ENCODE measurements at places on chromosomes 2 and 18.

DNA sequence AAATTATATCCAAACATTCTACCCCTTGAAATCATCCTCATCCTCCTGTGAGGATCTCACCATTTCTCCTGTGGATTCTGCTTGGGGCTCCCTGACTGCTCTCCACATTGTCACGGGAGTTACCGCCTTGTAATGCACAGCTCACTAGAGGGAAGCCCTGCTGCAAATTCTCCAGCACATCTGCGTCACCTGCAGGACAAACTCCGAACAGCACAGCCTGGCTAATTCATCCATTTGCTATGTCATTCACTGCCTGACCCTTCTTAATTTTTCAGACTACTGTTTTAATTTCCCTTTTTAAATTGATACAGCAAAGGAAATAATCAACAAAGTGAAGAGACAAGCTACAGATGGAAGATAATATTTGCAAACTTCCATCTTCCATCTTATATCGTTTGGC, 627.4 kb downstream of the FBXO15 start:
- no peak for DNase-seq

- no peak for DNase-seq
These were observed 49.9 kb downstream of the MTCL1 start for GRCh38 chr18:8754995-8755960.

GRCh38 chr2:46003903-46004473, 293.2 kb upstream of the EPAS1 start:
- no peak for DNase-seq

GRCh38 chr2:237058423-237058822, 27.3 kb upstream of the COPS8 start:
- DNase-seq: no peak

DNA sequence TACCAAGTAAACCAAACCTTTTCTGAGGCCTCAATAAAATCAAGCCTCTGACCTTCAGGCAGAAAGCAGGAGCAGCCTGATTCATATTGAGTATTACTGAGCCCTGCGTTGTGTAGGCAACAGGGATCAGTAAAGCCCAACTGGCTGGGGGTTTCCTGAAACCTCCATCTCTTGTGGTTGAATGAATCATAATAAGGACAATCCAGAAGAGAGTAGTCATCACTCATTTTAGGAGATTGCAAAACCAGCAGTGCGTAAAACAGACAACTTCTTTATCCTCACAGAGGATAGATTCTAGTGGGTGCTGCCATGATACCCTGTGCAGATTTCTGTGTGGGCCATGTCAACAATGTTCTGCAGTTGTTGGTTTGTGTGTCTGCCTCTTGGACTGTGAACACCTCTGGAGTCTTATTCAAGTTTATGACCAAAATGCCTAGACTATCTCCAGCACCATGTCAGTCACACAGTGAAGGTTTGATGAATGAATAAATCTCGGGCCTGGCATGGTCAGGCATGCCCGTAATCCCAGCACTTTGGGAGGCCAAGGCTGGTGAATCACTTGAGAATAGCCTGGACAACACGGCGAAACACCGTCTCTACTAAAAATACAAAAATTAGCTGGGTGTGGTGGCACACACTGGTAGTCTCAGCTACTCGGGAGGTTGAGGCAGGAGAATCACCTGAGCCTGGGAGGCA, 51.8 kb upstream of the RAB27B start:
- peak; percentile 84 for DNase-seq

- no peak for DNase-seq
These were observed 27.0 kb downstream of the IMPA2 start for GRCh38 chr18:12008181-12008767.

DNA sequence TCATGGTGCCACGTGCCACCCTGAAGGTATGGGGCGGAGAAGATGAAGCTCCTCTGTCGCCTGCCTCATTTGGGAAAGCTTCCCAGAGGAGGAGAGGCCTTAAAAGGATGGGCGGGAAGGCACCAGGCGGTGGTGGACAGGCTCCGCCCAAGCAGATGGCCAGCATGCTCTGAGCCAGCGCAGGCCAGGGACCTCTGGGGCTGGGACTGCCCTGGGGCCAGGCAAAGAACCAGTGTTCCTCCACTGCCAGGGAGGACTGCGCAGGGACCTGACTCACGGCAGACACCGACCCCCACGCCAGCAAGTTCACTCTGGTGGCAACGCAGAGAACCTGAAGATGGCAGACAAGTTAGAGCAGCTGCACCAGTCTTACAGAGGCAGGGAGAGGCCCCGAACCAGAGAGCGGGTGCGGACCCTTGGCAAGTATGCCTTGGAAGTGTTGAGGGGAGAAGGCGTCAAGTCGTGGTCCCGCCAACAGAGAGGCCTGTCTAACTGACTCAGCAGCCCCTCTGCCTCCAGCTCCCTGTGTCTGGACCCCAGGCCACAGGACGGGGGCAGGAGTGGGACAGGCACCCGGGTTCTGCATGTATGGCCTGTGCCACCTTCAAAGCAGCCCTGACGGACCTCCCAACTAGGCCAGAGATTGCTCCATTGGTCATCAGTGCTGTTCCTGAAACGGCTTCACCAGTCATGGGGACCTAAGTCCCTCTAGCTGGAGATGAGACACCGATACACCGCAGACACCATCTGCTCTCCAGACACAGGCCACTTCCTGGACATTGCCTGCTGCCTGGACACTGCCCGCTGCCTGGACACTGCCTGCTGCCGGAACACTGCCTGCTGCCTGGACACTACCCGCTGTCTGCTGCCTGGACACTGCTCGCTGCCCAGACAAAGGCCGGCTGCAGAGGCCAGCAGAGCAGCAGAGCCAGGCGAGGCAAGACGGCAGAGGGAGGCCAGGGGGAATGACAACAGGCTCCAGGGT, 124.7 kb downstream of the HDAC4 start:
- no peak for DNase-seq

DNA sequence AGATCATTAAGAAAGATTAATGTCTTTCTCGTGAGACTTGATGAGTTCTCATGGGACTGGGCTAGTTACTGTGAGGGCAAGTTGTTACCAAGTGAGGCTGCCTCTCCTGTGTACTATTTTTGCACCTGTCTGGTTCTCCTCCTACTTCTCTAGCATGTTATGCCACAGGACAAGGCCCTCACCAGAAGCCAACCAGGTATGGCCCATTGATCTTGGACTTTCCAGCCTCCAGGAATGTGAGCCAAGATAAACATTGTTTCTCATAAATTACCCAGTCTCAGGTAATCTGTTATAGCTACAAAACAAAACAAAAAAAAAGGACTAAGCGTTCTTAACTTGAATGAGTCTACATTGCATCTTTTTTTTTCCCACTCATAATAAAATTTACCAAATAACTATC, 184.1 kb downstream of the CDH7 start:
- DNase-seq: no peak

DNA sequence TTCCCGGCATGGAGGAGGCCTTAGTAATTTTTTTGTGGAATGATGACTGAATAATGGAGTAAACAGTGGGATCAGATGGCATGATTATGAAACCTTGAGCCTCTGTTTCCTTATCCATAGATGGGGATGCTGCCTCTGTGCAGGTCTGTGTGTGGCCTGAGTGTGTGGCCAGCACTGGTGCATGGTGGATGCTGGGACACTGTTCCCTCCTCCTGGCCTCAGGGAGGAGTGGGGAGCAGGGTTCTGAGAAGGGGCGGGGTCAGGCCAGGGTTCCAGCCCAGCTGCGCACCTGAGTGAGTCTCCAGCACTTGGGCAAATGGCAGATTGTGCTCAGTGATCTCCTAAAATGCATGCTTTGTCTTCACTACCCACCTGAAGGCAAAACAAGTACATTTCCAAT, 66.4 kb downstream of the DCDC2C start:
- DNase-seq: no peak

GRCh38 chr2:72747344-72747743, 78.5 kb downstream of the EXOC6B start:
- no peak for DNase-seq

DNA sequence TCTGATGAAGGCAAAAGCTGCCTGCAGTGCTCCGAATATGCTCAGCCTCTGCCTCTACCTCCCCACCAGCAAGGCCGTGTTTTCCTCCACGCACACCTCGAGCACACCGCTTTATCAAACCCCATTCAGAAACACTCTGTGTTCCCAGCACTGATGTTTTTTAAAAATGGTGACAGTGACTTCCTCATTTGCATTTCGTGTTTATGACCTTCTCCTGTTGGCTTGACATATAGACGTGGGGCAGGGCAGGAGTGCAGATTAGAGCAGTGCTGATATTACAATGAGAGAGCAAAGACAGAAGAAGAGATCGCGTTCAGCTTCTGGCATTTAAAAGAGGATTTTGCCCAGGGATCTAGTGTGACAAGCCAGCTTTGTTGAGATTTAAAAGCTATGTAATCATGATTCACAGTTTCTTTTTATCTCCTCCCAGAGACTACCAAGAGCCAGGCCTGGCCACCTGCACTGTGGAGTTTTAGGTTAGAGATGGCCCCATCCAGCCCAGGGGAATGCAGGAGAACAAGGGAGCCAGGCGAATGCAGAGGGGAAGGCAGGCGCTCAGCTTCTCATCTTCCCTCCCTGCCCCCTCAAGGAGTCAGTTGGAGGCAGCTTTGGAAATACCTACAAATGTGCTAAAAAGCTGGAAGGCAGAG, 61.5 kb upstream of the NEDD4L start:
- no peak for DNase-seq

- peak; percentile 69 for DNase-seq
These were observed 41.6 kb downstream of the TBC1D8 start for GRCh38 chr2:101109451-101110118.

- no peak for DNase-seq
These were observed 24.1 kb downstream of the RBM43 start for GRCh38 chr2:151237422-151238025.

GRCh38 chr2:228747483-228747882, 523.6 kb downstream of the PID1 start:
- DNase-seq: no peak

DNA sequence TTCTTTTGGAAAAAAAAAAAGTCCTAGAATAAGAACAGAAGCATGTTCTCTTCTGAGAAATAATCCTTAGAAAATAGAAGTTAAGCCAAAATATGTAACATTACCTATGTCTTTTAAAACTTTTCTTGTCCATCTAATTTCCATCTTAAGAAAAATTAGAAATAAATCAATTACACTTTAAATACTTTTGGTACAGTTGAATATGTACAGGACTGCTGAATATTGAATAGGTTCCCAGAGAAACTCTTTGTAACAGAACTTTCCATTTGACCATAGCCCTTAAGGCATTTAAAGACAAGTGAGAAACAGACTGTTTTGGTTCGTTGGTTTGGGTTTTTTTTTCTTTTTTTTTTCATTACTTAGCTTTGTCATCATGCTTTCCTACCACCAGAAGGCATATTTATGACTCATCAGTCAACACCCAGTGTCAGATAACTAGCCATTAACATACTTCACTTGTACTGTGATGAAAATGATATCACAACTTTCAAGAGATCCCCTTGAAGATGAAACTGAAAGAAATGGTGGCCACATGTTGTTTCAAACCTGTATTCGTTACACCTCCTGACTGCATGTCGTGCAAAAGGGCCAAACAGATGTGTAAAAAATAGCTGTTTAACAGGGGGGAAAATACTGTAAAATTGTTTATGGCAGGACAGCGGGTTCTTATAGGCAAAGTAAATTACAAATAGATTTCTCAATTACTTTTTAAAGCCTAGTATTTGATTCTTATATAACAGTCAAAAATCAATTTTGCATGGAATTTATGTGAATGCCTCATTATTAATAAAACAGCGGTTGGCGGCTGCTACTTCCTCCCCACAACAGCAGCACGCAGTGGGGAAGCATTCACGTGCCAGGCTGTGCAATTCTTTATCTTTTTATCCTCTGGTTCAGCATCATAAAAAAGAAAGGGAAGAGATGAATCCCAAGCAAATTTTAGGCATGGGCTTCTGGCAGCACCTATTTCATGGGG, 280.7 kb upstream of the HNRNPA3 start:
- DNase-seq: no peak

GRCh38 chr2:198040835-198041234, 236.4 kb downstream of the PLCL1 start:
- DNase-seq: no peak

- no peak for DNase-seq
These were observed 13.0 kb downstream of the VPS4B start for GRCh38 chr18:63409301-63409700.

- DNase-seq: no peak
These were observed 20.9 kb upstream of the ROCK2 start for GRCh38 chr2:11365096-11365879.

GRCh38 chr2:200247494-200247893, 59.0 kb upstream of the SPATS2L start:
- DNase-seq: no peak

DNA sequence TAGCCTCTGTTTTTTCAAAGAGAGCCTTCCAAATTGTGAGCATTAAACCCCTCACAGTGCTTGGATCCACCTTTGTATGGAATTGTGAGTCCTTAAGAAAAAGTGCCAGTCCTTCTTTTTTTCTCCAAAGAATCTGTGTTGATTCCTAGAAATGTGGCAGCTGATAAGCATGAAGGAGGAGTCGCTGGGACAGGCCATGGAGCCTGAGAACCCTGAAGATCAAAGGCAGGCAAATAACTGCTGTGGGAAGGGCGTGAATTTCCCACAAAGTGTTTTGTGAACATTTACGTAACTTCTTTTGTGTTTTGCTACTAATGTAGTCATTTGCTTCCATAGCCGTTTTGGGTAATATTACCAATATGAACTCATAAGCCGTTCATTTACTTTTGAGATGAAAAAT, 27.7 kb upstream of the CHMP1B start:
- no peak for DNase-seq

DNA sequence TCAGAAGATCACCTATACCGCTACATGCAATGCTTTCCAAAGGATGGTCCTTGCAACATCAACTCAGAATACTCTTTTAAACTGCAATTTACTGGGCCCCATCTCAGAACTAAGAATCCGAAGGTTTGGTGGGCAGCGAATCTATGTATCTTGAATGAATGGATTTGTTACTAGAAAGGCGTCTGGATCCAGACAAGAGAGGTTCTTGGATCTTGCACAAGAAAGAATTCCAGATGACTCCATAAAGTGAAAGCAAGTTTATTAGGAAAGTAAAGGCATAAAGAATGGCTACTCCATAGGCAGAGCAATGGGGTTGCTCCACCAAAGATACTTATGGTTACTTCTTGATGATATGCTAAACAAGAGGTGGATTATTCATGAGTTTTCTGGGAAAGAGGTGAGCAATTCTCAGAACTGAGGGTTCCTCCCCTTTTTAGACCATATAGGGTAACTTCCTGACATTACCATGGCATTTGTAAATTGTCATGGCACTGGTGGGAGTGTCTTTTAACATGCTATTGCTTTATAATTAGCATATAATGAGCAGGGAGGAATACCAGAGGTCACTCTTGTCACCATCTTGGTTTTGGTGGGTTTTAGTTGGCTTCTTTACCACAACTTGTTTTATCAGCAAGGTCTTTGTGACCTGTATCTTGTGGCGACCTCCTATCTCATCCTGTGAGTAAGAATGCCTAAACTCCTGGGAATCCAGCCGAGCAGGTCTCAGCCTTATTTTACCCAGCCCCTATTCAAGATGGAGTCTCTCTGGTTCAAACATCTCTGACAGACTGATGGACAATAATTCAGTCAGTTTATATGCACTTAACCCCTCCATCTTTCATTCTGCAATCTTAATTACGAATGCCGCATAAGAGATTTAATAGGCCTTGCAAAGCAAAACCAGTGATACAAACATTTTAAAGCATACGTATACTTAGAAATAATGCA, 7.5 kb upstream of the RMDN2 start:
- no peak for DNase-seq

Data from kidney capillary endothelial cell (primary cell).